ENCODE measurements at places on chromosomes 3 and 15. TPM values are rescaled to one million over a fixed set of nuclear protein-coding genes. Genes with fewer than 3 reads are reported as not detected.

- peaks cover 3% of the 10 kb centered on the region for H3K4me1 ChIP-seq
- H3K27me3 ChIP-seq, result no peaks in the 10 kb centered on the region
- no peak overlapping the region for H3K4me3 ChIP-seq
- no peaks in the 10 kb centered on the region for H3K36me3 ChIP-seq
- H3K27ac ChIP-seq, result no peak overlapping the region
- no peak for DNase-seq
Measured at GRCh38 chr3:120614765-120615164, 18.6 kb downstream of the NDUFB4 start.

DNA sequence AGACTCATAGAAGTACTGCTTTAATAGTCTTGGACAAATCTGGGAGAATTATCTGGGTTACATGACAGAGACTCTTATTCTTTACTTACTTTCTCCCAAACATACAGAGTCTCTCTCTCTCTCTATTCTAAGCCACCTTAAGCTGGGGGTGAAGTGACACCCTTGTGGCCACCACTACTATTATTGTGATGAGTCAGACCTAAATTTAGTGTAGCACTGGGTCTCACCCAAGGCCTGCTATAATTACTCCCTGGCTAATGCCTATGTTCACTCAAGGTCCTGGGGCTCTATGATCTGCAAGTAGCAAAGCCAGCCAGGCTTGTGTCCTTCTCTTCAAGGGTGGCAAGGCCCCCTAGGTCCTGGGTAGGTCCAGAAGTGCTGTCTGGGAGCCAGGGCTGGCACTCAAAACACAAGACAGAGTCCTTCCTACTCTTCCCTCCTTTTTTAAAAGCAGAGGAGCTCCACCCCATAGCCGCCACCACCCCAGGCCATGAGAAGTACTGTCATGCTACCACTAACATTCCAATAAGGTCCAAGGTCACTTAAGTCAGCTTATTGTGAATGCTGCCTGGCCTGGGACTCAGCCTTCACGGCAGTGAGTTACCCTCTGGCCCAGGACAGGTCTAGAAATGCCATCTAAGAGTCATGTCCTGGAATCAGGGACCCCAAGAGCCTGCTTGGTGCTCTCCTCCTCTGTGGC lies 183.6 kb downstream of the POLQ start:
- DNase-seq, result no peak
- no peaks in the 10 kb centered on the region for H3K36me3 ChIP-seq
- no peak overlapping the region for H3K27ac ChIP-seq
- peaks cover 4% of the 10 kb centered on the region for H3K27me3 ChIP-seq
- H3K4me1 ChIP-seq, result no peaks in the 10 kb centered on the region

GRCh38 chr3:146539315-146539714 lies 5.1 kb downstream of the PLSCR1 start:
- H3K4me1 ChIP-seq, result peaks cover 45% of the 10 kb centered on the region
- peaks cover 59% of the 10 kb centered on the region for H3K36me3 ChIP-seq
- no peak for DNase-seq
- H3K4me3 ChIP-seq, result no peak overlapping the region
- H3K27me3 ChIP-seq, result no peaks in the 10 kb centered on the region

DNA sequence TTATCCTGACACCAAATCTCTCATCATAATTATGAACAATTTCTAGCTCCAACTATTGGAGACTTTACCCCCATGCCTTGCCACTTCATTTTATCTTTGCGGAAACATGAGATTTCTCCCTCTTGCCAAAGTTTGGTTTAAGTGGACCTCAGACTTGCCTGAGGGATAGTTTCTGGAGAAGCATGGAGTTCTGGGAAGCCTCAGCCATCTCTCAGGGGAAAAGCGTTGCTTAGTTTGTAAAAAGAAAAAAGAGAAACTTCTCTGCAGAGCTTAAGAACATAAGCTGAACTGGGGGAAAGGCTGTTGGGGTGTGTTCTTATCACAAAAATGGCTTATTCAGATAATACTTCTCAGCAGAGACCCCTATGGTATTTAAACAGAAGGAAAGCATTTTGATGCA lies 347.4 kb upstream of the ADAMTS9 start:
- H3K36me3 ChIP-seq, result no peaks in the 10 kb centered on the region
- no peak for DNase-seq
- H3K27ac ChIP-seq, result no peak overlapping the region
- no peak overlapping the region for H3K4me3 ChIP-seq

Gene SMAD6
- 0.10 TPM for total RNA-seq

DNA sequence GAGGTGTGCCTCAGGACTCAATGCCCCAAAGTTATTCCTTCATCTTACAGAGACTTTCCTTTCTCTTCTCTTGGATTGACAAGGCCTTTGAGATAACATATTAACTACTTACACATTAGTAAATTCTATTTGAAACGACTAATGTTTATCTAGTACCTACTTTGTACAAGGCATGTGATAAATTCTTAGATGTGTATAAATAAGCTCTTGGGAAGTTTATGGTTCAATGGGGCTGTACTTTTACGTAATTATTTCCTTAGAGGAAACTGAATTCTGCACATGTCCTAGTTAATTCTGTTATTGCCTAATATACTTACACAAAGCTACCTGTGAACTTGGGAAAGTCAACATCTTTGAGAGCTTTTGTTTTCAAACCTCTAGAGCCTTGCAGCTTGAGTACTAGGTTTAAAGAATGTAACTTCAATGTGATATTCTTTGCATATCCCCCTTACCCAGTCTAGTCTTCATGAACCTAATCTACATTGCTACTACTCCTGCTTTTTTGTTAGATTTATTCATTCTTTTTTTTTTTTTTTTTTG lies 58.5 kb upstream of the RAP2B start:
- no peaks in the 10 kb centered on the region for H3K4me1 ChIP-seq
- H3K27me3 ChIP-seq, result no peaks in the 10 kb centered on the region
- no peak overlapping the region for H3K27ac ChIP-seq
- H3K36me3 ChIP-seq, result no peaks in the 10 kb centered on the region

DNA sequence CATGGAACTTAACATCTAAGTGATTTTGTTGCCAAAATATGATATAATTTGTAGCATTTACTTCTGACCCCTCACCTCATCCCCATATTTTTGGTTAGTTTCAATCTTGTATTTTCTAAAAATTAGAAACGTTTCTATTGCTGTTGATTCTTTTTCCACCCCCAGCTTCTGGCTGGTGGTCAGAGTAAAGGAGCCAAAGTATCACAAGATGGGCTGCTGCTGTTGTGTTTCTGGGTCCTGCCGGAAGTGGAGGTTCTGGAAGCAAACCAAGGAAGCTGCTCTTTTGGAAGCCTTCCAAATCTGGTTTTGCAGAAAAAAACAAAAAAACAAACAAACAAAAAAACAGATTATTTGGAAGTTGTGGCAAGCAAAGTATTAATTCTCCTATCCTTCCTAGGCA lies 221.1 kb upstream of the P2RY1 start:
- no peaks in the 10 kb centered on the region for H3K36me3 ChIP-seq
- DNase-seq, result no peak
- H3K4me3 ChIP-seq, result no peak overlapping the region
- H3K4me1 ChIP-seq, result no peaks in the 10 kb centered on the region

Gene SLC28A1
- total RNA-seq, result not detected

Gene MYO5A
- 15.8 TPM for total RNA-seq

DNA sequence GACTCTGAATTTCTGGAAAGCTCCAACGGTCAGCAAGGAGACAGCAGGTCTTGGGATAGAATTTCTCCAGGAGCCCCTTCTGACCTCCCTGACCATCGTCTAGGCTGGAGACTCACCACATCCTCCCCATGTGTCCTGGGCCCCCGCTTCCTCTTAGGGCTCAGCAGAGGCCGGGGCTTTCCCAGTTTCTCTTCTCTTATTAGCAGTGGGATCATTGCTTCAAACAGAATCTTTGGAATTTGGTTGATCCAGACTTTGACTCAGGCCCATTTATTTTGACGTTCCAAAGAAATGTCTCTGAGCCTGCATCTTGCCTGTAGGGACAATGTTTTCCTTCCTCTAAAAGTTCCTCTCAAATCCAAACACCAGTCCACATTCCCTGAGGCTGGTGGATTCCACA lies 38.4 kb upstream of the SLC6A6 start:
- no peaks in the 10 kb centered on the region for H3K36me3 ChIP-seq
- H3K27me3 ChIP-seq, result no peaks in the 10 kb centered on the region
- no peak overlapping the region for H3K27ac ChIP-seq
- no peak for DNase-seq
- no peaks in the 10 kb centered on the region for H3K4me1 ChIP-seq
- no peak overlapping the region for H3K4me3 ChIP-seq
